ENCODE measurements at places on chromosomes 7 and 10. TPM values are rescaled to one million over a fixed set of nuclear protein-coding genes. Genes with fewer than 3 reads are reported as not detected.

GLI3 gene
- not detected for total RNA-seq

DNA sequence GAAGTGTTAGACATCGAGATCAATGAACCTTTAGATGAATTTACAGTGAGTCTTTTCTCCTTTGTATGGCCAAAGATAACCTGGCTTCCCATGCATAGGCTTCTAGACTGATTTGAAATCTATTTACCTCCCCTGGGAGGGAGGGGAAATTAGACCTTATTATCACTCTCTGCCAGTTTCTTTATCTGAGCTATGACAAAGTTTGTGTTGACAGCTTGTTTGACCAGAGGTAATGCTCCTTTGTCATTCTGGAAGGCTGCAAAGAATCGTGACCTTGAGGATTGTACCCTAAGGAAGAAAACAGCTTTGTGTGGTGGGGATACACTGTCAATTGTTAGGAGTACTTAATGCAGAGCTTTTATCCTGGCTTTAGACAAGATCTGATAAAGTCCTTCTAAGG, 36.4 kb downstream of the RBM33 start:
- H3K36me3 ChIP-seq, result peaks cover 49% of the 10 kb centered on the region
- H3K4me3 ChIP-seq, result no peak overlapping the region
- no peaks in the 10 kb centered on the region for H3K27me3 ChIP-seq
- no peak overlapping the region for H3K27ac ChIP-seq
- no peaks in the 10 kb centered on the region for H3K4me1 ChIP-seq

GRCh38 chr7:132488634-132489302, 87.5 kb downstream of the PLXNA4 start:
- no peak for DNase-seq
- H3K27me3 ChIP-seq, result peaks cover 91% of the 10 kb centered on the region
- H3K4me1 ChIP-seq, result no peaks in the 10 kb centered on the region
- H3K4me3 ChIP-seq, result no peak overlapping the region
- no peaks in the 10 kb centered on the region for H3K36me3 ChIP-seq

TNS3 gene
- total RNA-seq, result 143 TPM

OR2A12 gene
- total RNA-seq, result not detected

Data from PC-9 (cell line).